ENCODE measurements at places on chromosomes 2 and 18.

DNA sequence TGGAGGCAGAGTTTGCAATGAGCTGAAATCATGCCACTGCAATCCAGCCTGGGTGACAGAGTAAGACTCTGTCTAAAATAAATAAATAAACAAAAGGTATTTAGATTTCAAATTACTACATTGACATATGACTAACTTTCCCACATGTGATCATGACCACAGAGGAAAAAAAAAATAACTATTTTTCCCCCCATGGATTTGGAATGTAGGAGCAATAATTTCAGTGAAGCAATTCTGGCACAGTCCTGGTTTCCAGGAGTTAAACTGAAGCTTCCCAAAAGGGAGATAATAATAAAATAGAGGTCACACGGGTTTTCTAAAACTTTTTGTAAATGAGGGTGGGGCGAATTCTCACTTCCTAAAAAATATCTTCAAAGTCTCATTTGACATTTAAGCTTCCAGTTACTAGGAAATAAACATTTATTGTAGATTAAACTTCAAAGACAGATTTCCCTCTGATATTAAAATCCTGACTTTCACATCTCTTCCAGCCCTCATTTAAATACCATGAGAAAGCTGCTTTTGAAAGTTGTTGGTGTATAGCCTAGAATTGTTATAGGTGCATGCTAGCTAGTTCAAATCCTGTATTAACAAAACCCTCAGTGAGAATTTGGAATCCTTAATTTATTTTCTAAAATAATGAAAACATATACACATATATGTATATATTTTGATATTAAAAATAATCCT lies 20.7 kb downstream of the SLC19A3 start:
- no peak for DNase-seq

DNA sequence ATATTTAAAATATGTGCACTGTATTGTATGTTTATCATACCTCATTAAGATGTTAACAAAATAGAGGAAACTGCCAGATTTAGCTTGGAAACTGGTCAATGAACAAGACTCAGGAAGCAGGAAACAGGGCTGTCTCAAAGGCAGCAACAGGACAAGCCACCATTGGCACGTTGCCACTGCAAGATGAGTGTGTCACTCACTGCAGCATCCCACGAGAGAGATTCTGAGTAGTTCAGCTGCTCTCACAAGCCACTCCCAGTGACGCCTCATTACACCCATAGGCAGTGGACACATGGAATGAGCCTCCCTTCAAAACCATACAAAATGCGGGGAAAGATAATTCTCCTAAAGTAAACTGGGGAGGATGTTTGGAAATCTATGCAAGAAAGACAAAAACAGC lies 181.9 kb upstream of the DLGAP1 start:
- DNase-seq: no peak

DNA sequence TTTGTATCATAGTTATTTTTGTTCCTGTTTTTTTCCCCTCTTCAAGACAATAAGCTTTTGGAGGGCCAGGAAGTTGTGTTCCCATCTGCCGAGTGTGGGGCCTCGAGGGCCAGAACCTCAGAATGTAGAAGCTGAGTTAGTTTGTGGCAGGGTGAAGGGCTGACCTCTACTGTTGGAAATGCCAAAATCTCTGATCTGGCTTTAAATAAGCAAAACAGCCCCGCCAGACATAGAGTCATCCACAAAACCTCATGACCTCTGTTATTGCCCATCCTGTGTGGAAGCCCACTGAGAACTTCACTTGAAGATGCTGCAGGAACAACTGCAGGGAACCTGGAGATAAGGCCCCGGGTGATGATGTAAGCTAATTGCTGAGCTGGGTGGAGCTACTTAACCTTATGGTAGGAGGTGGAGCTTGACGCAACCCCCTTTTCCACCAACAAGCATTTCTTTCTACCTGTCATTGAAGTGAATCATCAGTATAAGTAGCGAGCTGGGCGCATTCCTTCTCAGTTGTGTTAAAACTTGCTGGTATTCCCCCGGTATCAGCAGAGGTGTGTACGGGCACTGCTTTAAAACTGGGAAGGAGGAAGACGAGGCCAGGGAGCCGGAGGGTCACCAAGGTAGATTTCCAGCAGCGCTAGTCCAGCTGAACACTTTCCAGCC lies 177.2 kb downstream of the NEDD4L start:
- DNase-seq: no peak

DNA sequence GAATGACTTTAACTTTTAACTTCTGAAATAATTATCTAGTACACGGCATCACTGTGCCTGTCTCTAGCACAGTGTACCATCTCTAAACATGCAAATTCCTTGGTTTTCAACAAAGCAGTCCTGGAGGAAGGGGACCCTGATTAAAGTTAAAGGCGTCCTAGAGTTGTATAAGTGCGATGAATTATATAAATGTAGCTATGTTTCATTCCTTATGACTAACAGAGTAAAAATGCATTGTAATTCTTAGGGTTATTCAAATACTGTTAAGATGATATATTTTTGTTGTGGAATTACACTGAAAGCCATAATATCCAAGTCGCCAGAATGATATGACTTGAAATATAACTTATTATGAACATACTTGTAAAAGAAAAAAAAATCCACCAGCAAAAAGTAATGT lies 544.9 kb upstream of the LINC00305 start:
- no peak for DNase-seq

DNA sequence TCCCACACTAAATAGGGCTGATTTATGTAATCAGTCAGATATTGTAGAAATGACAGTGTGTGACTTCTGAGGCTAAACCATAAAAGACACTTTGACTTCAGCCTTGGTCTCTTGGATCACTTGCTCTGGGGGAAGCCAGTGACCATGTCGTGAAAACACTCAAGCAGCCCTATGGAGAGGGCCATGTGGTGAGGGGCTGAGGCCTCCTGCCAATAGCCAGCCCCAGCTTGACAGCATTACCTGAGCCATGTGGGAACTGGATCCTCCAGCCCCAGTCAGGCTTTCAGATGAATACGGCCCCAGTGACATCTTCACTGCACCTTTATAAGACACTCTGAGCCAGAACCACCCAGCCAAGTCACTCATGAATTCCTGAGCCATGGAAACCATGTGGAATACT lies 20.8 kb downstream of the TNS1 start:
- no peak for DNase-seq

DNA sequence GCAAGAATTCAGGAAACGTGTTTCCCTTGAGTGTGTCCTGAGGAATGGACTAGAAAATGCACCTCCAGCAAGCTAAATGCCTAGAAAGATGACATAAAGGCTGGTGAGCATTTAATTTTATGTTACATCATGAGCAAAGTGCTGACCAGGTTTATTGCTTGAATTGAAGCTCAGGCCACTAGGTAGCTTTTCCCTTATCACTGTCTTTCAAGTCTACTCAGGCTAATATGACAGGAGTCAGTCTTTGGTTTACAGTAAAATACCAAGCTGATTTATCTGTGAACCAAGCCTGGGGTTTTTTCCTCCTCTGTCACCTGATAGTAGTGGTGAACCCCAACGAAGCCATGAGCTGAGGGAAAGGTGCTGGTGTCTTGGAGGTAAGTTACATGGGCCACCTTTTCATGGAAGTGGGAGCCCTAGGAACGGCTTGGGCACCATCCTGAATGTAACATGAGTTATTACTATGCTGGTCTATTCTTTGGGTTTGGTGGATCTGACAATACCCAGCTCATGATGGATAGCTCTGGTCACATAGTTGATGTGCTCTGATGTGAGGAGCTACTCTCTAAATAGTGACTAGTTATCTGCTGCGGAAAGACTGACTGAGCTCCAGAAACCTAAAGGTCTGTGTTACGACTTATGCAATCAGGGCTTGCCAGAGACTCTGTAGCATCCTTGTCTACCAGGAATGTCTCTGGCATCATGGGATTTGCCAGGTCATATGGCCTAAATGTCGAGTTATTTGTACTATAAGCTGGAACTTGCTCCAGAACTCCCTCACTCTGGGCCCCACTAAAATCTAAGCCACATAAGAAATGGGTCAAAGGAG lies 39.8 kb downstream of the NUP35 start:
- no peak for DNase-seq

GRCh38 chr2:68727683-68728375 lies 6.8 kb upstream of the ARHGAP25 start:
- DNase-seq: no peak

- no peak for DNase-seq
These were observed 55.7 kb downstream of the MEIS1 start for GRCh38 chr2:66490588-66491001.

DNA sequence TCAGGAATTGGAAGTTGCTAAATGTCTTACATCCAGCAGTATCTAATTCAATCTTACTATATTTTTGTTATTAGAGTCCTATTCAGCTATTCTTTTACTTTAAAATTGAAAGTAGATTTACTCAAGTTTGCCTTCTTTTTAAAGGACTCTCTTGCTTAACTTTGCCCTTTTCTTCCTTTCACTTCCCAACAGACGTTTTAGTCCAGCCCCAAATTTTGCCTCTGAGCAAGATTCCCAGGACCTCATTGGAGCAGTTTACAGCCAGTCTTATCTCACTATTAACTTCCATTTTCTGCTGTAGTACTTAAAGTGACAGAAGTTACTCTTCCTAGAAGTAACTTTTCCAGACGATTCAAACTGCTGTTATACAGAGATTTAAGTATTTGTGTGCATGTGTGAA lies 1.7 kb upstream of the PRKD3 start:
- DNase-seq: no peak

GRCh38 chr2:159875083-159875482 lies 77.1 kb upstream of the CD302 start:
- no peak for DNase-seq

- DNase-seq: no peak
These were observed 781.4 kb upstream of the GYPC start for GRCh38 chr2:125874564-125874963.

- DNase-seq: no peak
These were observed 19.3 kb upstream of the ALK start for GRCh38 chr2:29940706-29941105.

DNA sequence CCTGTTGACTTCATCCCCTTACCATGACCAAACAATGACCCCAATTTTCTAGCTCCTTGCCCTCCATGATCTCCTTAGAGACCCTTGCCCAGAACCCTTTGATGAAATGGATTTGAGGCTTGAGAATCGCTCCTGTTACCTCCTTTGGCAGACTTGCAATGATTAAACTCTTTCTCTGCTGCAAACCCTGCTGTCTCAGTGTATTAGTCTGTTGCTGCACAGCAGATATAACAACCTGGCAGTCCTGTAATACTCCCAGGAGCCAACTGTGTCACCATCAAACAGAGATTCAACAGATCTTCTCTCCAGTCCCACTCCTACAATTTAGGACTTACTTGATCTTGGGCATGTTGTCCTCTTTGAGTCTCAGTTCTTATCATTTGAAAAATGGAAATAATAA lies 242.9 kb downstream of the HRH4 start:
- no peak for DNase-seq

GRCh38 chr2:216696321-216696720 lies 972 bp upstream of the IGFBP5 start:
- DNase-seq: no peak

DNA sequence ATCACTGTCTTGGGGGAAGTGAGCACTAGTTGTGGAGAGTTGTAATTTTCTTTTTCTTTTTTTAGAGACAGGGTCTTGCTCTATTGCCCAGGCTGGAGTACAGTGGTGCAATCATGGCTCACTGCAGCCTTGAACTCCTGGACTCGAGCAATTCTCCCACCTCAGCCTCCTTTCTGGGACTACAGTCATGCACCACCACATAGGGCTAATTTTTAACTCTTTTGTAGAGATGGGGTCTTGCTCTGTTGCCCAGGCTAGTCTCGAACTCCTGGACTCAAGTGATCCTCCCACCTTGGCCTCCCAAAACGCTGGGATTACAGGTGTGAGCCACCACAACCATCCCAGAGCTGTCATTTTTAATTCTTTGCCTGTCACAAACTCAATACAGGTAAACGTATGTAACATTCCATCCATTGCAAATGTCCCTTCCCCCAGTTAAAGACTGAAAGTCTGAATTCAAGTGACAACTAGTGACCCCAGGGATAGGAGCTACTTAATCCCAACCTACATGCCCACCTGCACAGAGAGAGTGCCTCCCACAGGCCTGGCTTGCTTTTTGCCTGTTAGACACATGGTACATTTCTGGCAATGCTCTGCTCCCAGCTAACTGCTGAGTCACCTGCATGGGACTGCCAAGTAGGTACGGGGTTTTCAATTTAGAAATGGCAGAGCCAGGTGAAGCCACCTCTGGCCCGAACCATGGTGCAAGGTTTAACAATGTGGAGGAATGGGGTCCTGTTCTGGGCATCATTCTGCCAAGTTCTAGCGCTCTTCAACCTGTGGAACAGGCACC lies 60.6 kb downstream of the CYB5A start:
- no peak for DNase-seq

GRCh38 chr18:9104244-9104901 lies 1.9 kb downstream of the NDUFV2 start:
- DNase-seq: no peak

GRCh38 chr2:5696945-5697521 lies 4.8 kb downstream of the SOX11 start:
- no peak for DNase-seq

DNA sequence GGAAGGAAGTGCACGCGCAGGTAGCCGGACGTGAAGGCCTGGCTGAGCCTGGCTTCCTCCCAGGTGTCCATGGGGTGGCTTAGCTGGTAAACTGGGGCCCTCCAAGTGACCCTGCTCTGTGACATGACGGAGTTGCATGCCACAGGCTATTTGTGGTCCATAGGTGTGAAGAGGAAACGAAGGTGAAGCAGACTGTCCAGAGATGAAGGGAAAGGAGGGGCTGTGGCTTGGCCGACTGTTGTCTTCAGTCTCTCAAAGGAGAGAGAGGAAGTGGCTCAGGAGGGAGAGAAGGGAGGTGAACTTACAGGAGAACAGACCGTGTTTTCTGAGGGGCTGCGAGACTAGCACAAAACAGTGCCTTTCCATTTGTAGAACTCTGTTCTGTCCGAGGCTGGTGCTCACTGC lies 19.3 kb downstream of the INPP5D start:
- no peak for DNase-seq

DNA sequence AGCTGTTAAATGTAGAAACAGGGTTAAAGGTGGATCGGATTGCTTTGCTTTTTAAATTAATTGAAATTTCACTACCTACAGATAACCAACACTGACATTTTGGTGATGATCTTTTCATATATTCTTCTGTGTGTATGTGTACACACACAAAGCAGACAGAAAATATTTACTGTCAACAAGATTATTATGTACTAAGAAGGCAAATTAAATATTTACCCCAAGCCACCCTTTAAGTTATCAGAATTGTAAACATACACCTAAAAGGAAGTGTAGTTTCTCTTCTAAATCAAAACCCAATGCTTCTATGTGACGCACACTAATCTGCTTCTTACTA lies 98.7 kb downstream of the GAREM1 start:
- DNase-seq: no peak
